ENCODE measurements at places on chromosomes 16 and 17. TPM values are rescaled to one million over a fixed set of nuclear protein-coding genes. Genes with fewer than 3 reads are reported as not detected.

Gene AOC3
- 6.2 TPM for polyA plus RNA-seq

Gene IL4R
- 38.1 TPM for polyA plus RNA-seq

Gene PFAS
- polyA plus RNA-seq = 11.7 TPM

Gene DBNDD1
- 8.9 TPM for polyA plus RNA-seq

Gene CBFA2T3
- 8.7 TPM for polyA plus RNA-seq

Gene MT3
- polyA plus RNA-seq = 4.6 TPM

Gene CDH13
- 0.34 TPM for polyA plus RNA-seq

Gene CD300A
- 1.3 TPM for polyA plus RNA-seq

Gene FOXK2
- 17.7 TPM for polyA plus RNA-seq

Gene ACSM5
- polyA plus RNA-seq = 1.0 TPM

Gene SLC25A19
- polyA plus RNA-seq = 9.3 TPM

Gene KRTAP1-1
- polyA plus RNA-seq = not detected

Gene ATP2C2
- 2.8 TPM for polyA plus RNA-seq

Gene CDH11
- polyA plus RNA-seq = 0.59 TPM

Gene PDILT
- not detected for polyA plus RNA-seq

Gene STAC2
- 0.11 TPM for polyA plus RNA-seq

Gene FBXO39
- 0.21 TPM for polyA plus RNA-seq

Gene SEPTIN12
- 1.4 TPM for polyA plus RNA-seq

Gene NKD1
- polyA plus RNA-seq = 1.1 TPM

Gene CLN3
- polyA plus RNA-seq = 25.9 TPM

Gene BFAR
- polyA plus RNA-seq = 26.6 TPM

Gene KRTAP1-5
- not detected for polyA plus RNA-seq

Gene KCNJ18
- polyA plus RNA-seq = not detected

Gene CCL1
- polyA plus RNA-seq = not detected

Gene KCNH6
- polyA plus RNA-seq = 12.5 TPM

Gene MT1M
- polyA plus RNA-seq = 34.6 TPM

Gene DHRS11
- 14.7 TPM for polyA plus RNA-seq

Gene CPHXL2
- not detected for polyA plus RNA-seq

Gene HSD17B2
- 33.1 TPM for polyA plus RNA-seq

Gene KCNG4
- polyA plus RNA-seq = 0.02 TPM

Gene ATAD5
- 0.49 TPM for polyA plus RNA-seq

Gene STH
- not detected for polyA plus RNA-seq

Gene SLC22A31
- 3.8 TPM for polyA plus RNA-seq

Gene LGALS9C
- polyA plus RNA-seq = not detected

Gene SPNS3
- polyA plus RNA-seq = 0.96 TPM

All from pancreas (tissue), 10 donors.